Foreskin keratinocyte (primary cell): ENCODE measurements at places on chromosomes 2 and 18. TPM values are rescaled to one million over a fixed set of nuclear protein-coding genes. Genes with fewer than 3 reads are reported as not detected.
A peak's percentile ranks its signal among the peaks of the same experiment; 100 is the strongest.

- peak; percentile 91 for DNase-seq
These were observed 764 bp downstream of the MBD2 start for GRCh38 chr18:54223568-54224241.

DNA sequence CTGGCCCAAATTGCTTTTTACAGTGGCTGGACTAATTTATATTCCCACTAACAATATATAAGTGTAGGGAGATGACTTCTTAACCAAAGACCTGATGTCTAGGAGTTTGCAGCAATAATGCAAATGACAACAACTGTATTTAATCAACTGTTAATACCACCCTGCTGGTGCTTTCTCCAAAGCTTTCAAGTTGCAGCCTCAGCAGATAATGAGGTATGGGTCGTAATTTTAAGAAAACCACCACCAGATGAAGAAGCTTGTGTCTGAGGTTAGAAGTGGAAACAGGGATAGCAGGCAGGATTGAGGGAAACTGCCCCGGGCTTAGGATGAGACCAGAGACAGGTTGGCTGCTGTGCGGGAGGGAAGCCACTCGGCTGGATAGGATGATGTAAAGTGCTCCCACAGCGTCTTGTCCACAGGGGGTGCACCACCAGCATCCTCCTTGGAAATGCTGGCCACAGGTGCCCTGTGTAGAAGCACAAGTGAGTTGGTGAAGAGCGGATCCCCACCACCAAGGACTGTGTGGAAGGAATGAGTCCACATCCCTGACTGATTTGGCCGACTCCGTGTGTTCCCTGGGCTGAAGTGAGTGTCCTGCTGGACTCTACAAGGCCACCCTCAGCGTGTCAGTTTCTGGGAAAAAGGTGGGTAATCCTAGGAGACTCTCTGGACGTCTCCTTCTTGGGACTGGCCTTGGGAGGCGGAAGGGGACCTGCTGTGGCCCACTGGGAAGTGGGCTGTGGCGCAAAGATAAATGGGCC lies 76.1 kb upstream of the SMAD2 start:
- DNase-seq: no peak

The NOTO gene
- not detected in 2 replicates for polyA plus RNA-seq

The OBSL1 gene
- polyA plus RNA-seq: 32.4 and 36.3 TPM in 2 replicates

DNA sequence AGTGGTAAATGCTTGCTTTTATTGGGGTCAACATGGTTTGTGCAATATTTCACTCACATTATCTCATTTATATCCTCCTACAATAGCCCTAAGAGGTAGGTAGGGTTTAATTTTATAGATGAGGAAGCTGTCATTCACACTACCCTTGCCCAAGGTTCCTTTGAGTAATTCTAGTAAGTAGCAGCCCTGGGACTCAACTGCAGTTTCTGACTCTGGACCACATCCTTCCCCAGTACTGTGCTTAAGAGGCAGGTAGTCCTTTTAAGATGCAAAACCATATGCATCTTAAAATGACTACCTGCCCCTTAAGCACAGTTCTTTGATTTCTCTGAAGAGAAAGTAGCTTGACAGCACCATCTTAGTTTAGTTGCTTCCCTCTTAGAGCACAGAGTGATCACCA lies 15.7 kb upstream of the NT5C1B start:
- DNase-seq: no peak

The ZNF521 gene
- polyA plus RNA-seq: not detected in 2 replicates

The PLA2R1 gene
- polyA plus RNA-seq: 2.9 and 4.5 TPM in 2 replicates

DNA sequence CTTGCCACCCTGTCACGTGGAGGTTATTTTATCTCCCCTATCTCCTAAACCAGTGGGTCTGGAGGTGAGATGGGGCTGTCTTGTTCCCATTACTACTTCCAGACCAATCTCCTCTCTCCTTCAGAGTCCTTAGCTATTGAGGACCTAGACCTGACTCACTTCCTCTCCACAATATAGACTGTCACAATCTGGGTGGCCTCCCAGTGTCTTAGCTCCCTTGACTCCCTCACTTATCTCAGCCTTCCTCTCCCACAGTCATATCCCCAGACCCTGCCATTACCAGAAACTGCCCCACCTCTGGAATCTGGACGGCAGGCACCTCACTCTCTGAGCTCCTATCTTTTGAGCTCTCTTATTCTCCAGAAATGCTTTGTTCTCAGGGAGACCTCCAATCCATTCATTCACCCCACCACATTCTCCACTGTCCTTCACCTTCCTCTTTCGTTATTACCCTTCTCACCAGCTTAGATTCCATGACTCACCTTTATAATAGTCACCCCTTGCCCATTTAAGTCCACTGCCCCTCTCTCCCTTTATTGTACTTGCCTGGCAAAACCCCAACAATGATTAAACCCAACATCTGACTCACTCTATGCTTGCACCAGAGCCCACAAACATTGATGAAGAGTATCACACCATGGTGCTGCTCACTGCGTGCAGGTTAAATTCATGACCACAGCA lies 23.3 kb upstream of the SIX3 start:
- no peak for DNase-seq

GRCh38 chr2:112198780-112199179 lies 56.1 kb downstream of the ZC3H8 start:
- DNase-seq: peak; percentile 40

GRCh38 chr2:219634951-219635751 lies 7.7 kb downstream of the SLC4A3 start:
- DNase-seq: no peak

GRCh38 chr2:121666042-121666441 lies 16.8 kb upstream of the CLASP1 start:
- DNase-seq: no peak

DNA sequence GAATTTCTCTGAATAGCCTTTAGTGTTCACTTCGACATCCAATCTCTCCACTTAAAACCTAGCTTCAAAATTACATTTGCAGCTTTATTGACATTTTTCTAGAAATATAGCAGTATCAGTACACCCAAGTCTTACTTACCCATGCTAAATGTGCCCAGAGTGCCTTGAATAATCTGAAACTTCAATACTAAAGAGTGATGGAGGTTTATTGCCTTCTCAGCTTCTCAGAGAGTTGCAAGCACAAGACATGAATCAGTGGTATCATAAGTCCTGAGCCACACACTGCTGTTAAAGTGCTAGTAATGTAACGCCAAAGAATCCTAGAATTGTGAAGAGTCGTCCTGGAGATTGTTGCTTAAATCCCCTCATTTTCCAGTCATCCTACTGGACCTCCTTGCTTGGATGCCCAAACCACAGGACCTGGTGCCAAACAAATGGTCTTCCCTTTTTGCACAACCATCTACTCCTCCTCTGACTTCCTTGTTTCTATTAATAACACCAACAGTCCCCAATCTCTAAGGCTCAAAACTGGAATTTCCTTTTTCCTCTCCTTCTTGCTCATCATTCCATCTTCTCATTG lies 83.2 kb upstream of the SPATS2L start:
- DNase-seq: no peak

DNA sequence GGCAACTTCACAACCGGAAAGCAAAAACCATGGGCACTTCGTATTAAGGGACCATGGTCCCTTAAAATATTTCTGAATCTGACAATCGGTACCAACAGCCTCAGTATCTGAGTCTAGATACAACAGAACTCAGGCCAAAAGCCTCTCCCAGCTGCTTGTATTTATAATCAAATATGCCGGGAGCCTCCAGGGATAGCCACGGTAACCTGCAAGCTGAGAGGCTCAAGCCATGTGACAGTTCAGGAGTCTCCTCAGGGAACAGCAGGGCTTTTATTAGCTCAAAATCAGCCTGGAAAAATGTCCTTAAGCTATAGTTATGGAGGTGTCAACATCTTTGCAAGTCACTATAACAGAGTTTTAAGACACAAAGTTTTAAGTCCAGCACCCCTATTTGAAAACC lies 352.8 kb upstream of the GYPC start:
- DNase-seq: no peak

The ZNF396 gene
- polyA plus RNA-seq: 0.36 and 0.38 TPM in 2 replicates

The DAW1 gene
- 0.24 and 0.31 TPM in 2 replicates for polyA plus RNA-seq

DNA sequence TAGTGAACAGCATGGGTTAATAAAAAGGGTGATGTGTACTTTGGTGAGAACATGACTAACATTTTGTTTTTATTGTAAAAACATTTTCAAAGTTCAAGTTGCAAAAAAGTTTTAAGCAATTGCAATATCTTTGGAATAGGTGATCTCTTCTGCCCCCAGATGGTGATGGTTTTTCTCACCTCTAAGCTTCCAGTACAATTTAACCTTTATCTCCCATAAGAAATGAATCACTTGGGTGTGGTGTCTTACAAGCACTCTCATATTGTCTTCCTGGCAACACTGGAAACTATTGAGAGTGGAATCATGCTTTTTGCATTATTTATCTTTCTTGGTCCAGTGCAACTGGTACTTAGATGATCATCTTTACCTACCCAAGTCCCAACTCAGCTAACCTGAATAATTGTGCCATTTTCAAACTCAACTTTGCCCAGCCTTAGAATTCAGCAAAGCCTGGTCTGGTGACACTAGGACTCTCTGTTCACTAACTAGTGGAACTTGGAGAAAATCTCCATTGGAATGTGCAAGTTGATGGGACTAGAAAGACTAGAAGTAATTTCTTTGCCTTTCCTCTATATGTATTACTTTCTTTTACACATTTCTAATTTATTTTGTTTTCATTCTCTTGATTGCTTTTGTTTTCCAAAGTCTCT lies 964.7 kb upstream of the ZEB2 start:
- peak; percentile 82 for DNase-seq

GRCh38 chr2:83900862-83901261 lies 558.2 kb downstream of the SUCLG1 start:
- peak; percentile 86 for DNase-seq

GRCh38 chr2:221517696-221518151 lies 54.4 kb downstream of the EPHA4 start:
- no peak for DNase-seq

DNA sequence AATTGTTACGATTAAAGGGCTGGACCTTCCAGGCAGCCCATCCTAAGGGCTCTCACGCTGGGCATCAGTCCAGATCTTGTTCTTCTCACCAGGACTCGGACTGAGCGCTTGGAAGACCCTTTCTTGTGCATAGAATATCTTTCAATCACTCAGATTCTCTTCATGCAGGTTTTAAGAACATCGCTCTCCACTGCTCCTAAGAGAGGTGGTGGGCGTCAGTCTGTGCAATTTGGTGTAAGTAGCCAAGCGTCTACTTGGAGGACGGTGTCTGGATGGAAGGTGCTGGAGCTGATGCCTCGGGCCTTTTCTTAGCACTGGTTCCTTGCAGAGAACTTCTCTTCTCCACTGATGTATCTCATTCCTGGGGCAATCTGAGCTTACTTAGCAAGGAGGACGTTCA lies 68.7 kb downstream of the ASB1 start:
- DNase-seq: no peak

- peak; percentile 42 for DNase-seq
These were observed 306.0 kb upstream of the EPC2 start for GRCh38 chr2:148338541-148338940.

The SNRNP27 gene
- 30.8 and 36.8 TPM in 2 replicates for polyA plus RNA-seq

- no peak for DNase-seq
These were observed 89.7 kb upstream of the RNF152 start for GRCh38 chr18:61982475-61982874.

GRCh38 chr18:62881509-62882016 lies 166.2 kb downstream of the PHLPP1 start:
- DNase-seq: peak; percentile 65

The NXPH2 gene
- polyA plus RNA-seq: not detected in 2 replicates

GRCh38 chr2:104885119-104885782 lies 31.3 kb downstream of the POU3F3 start:
- no peak for DNase-seq

The GPAT2 gene
- 3.3 and 4.3 TPM in 2 replicates for polyA plus RNA-seq

- peak; percentile 29 for DNase-seq
These were observed 230.4 kb downstream of the MEIS1 start for GRCh38 chr2:66665124-66665984.

GRCh38 chr18:41982942-41983660 lies 28.1 kb downstream of the PIK3C3 start:
- DNase-seq: peak; percentile 33

DNA sequence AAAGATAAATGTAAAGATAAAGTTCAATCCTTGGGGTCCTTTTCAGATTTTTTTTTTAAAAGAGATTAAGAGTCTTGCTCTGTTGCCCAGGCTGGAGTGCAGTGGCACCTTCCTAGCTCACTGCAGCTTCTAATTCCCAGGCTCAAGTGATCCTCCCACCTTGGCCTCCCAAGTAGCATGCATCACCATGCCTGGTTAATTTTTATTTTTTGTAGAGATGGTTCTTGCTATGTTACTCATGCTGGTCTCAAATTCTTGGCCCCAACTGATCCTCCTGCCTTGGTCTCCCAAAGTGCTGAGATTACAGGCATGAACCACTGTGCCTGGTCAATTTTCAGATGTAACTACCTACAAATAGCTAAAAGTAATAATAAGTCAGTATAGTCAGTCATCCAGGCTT lies 21.1 kb downstream of the NFE2L2 start:
- DNase-seq: no peak

- DNase-seq: no peak
These were observed 3.9 kb upstream of the TMEM178A start for GRCh38 chr2:39661826-39662225.

- DNase-seq: no peak
These were observed 58.6 kb downstream of the NCAPH start for GRCh38 chr2:96393989-96394761.

The IL1RL1 gene
- 0.03 and 0.09 TPM in 2 replicates for polyA plus RNA-seq

GRCh38 chr18:61551586-61551985 lies 218.4 kb downstream of the CDH20 start:
- peak; percentile 64 for DNase-seq

- DNase-seq: no peak
These were observed 21.6 kb downstream of the METAP1D start for GRCh38 chr2:172021074-172021931.

The MREG gene
- 14.5 and 17.0 TPM in 2 replicates for polyA plus RNA-seq

DNA sequence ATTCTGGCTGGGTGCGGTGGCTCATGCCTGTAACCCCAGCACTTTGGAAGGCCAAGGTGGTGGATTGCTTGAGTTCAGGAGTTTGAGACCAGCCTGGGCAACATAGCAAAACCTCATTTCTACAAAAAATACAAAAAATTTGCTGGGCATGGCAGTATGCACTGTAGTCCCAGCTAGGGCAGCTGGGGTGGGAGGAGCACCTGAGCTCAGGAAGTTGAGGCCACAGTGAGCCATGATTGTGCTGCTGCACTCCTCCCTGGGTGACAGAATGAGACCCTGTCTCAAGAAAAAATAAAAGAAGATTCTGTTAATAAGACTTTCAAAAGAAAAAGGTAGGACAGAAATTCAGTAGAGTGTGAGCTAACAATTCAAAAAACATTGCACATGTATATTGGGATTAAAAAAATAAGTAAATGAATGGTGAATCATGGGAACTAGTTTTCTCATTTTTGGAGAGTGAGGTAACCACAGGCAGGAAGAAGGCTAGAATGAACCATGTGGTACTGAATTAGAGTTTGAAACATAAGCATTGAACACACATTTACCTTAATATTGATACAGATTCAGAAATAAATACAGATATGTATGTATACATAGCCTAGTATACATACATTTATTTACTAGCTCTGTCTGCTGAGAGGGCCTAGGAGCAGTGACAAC lies 53.5 kb downstream of the NCOA1 start:
- no peak for DNase-seq

The TMEM198 gene
- 1.2 and 1.3 TPM in 2 replicates for polyA plus RNA-seq

The GTF2A1L gene
- polyA plus RNA-seq: 0.04 TPM in 1 of 2 replicates, not detected in the other
